Large intestine (tissue), 12 donors: ENCODE measurements at places on chromosomes 2 and 18. TPM values are rescaled to one million over a fixed set of nuclear protein-coding genes. Genes with fewer than 3 reads are reported as not detected.

Gene DSG1
- 0.19 TPM for polyA plus RNA-seq

Gene UGT1A10
- 0.06 TPM for polyA plus RNA-seq

Gene STPG4
- polyA plus RNA-seq: 0.18 TPM

Gene MAP2
- 16.3 TPM for polyA plus RNA-seq

Gene DLX1
- 3.4 TPM for polyA plus RNA-seq

Gene KCNIP3
- polyA plus RNA-seq: 2.1 TPM

Gene GPR155
- polyA plus RNA-seq: 3.7 TPM

Gene CGREF1
- 11.5 TPM for polyA plus RNA-seq

Gene RPE
- polyA plus RNA-seq: 41.0 TPM

Gene NTSR2
- not detected for polyA plus RNA-seq

Gene AGAP1
- 18.0 TPM for polyA plus RNA-seq

Gene DUSP19
- polyA plus RNA-seq: 3.2 TPM

Gene ITM2C
- 321 TPM for polyA plus RNA-seq

Gene SRD5A2
- polyA plus RNA-seq: 0.22 TPM

Gene KIAA2012
- polyA plus RNA-seq: 0.28 TPM

Gene CCL20
- polyA plus RNA-seq: 11.4 TPM

Gene CHRNG
- 0.21 TPM for polyA plus RNA-seq

Gene SCTR
- polyA plus RNA-seq: 62.9 TPM

Gene WDR54
- polyA plus RNA-seq: 13.4 TPM

Gene UNC80
- 2.5 TPM for polyA plus RNA-seq
